ENCODE measurements at places on chromosomes 6 and 20.

- DNase-seq, result no peak
Observed at GRCh38 chr6:166202321-166202733, 34.7 kb upstream of the TBXT start.

DNA sequence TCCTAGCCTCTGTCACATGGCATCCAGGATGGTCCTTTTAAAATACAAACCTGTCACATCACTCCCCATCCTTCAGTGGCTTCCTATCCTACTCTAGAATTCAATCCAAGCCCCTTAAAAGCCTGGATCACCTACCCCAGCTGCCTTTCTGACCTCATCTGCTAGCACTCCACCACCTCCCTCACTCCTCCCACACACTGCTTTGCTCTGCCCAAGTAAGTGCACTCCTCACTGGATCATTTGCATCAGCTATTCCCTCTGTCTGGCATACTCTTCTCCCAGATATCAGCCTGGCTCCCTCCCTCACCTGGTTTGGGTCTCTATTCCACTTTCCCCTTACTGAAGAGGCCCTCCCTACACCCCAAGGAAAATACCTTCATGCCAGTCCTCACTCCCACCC lies 10.5 kb downstream of the C6orf136 start:
- no peak for DNase-seq

GRCh38 chr20:33650753-33651561 lies 11.2 kb upstream of the C20orf144 start:
- DNase-seq, result no peak

DNA sequence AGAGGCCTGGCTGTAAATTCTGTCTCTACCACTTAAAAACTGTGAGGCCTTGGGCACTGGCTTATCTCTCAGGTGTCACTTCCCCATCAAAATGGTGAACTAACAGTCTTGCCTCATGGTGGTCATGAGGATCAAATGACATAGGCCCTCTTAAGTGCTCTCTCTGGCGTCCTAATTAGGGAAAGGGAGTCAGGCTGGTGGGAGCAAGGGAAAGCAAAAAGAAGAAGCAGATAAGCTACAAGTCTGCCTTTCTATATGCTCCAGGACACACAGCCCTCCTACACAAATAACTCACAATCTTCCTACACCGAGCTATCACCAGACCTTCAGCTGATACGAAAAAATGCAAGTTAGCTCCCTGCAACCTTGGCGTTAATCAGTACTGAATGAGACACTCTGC lies 19.5 kb upstream of the SLC22A16 start:
- no peak for DNase-seq

GRCh38 chr6:67497749-67498148 lies 1137.3 kb upstream of the ADGRB3 start:
- no peak for DNase-seq

GRCh38 chr20:21623074-21623780 lies 82.2 kb upstream of the PAX1 start:
- DNase-seq, result no peak

DNA sequence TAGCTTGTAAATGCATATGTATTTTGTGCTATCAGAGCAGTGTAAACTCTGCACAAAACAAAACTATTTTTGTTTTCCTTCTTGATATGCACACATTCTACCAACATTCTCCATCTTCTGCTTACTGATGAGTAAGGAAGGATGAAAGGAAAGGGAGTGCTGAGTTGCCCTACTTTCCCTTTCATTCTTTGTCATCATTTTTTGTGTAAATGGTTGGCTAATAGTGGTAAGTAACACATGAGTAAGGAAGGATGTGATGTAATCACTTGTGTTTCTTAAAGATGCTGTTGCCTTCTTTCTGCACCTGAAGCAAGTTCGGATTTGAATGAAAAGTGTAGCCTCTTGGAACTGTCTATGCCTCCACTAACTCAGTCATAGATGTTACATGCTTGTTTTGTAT lies 4.6 kb upstream of the REV3L start:
- DNase-seq, result peak; percentile 9

DNA sequence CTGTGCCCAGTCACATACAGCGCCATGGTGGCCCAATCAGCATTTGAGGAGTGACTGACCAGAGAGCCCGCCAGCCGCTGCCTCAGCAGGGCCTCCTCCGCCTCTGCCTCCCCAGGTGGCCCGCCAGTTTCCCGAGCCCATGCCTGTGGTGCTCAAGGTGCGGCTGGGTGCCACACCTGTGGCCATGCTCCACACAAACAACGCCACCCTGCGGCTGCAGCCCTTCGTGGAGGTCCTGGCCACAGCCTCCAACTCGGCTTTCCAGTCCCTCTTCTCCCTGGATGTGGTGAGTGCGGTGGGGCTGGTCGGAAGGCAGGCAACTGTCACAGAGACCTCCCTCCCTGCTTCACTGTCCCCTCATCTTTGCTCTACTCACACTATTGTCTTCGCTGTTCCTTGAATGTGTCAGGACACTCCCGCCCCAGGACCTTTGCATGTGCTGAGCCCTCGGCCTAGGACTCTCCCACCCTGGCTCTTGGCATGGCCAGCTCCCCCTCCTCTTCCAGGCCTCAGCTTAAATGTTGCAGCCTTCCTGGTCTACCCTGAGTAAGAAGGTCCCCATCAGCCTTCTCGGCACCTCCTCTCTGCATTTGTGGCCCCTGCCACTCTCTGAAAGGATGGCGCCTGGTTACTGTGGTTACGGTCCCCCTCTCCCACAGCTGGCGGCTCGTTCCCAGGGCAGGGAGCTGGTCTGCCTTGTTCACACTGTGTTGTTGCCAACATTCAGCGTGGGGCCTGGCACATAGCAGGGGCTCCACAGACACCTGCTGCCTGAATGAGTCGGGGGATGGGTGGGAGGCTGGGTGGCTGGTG lies 11.8 kb upstream of the BPIFB6 start:
- DNase-seq, result no peak

DNA sequence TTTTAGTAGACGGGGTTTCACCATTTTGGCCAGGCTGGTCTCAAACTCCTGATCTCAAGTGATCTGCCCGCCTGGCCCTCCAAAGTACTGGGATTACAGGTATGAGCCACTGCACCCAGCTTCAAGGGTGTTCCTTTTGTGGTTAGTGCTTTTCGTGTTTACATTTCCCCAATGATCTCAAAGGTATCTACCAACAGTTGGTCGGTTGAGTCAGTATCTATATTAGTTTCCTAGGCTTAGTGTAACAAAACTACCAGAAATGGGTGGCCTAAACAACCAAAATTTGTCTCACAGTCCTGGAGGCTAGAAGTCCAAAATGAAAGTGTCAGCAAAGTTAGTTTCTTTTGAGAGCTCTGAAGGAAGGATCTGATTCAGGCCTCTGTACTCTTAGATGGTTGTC lies 30.1 kb downstream of the CASP8AP2 start:
- no peak for DNase-seq

DNA sequence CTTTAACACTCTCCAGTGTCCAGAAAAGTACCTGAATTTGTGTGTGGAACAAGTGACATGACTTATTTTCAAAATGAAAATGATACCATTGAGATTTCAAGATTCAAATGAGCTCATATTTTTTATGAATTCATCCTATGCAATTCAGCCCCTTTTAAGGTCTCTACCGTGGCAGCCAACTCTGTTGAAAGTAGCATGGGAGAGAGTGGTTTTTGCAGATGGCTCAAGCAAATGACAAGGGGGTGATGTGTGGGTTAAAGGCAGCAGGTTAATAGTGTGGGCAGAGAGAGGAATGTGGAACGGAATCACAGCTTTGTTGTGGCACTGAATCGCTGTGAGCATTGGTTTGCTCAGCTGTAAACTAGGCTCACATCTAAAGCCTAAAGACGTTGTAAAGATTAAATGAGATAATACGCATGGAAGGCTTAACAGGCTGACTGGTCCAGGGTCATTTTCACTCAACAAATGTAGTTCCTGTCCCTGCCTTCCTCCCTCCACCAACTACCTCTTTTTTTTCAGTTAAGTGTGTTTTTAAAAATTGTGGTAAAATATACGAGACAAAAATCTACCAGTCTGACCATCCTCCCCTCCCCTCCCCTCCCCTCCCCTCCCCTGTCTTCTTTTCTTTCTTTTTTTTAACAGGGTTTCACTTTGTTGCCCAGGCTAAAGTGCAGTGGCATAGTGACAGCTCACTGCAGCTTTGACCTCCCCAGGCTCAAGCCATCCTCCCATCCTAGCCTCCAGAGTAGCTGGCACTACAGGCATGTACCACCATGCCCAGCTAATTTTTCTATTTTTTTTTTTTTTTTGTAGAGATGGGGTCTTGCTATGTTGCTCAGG lies 114.7 kb upstream of the ZNF217 start:
- no peak for DNase-seq

GRCh38 chr20:16284385-16285100 lies 288.7 kb downstream of the KIF16B start:
- no peak for DNase-seq

GRCh38 chr6:100179576-100179975 lies 185.6 kb upstream of the MCHR2 start:
- DNase-seq, result no peak

DNA sequence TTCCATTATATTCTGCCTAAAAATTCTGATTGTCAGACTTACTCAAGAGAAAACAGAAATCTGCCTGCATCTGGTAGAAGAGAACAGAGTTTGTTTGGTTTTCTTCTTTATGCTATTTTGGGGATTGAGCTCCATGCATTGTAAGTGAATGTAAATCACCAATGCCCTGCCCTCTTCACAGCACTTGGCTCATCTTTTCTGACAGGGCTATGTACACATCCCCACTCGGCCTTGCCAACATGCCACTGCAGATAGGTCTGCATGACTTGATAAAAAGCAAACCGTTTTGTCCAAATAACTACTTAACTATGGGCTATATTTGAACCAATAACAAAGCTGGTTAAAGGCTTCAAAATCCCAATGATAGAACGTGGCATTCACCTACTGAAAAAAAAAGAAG lies 117.7 kb downstream of the IBTK start:
- no peak for DNase-seq

GRCh38 chr6:49713346-49713745 lies at the start of gene CRISP2:
Gene CRISP2, minus strand, starts transcription at chr6:49713543. Its CDS starts 4,347 bp downstream, at chr6:49709196.
- DNase-seq, result no peak

- DNase-seq, result no peak
Observed at GRCh38 chr6:113642714-113643406, 214.3 kb upstream of the MARCKS start.

- no peak for DNase-seq
Observed at GRCh38 chr6:129764761-129765407, 54.9 kb upstream of the ARHGAP18 start.

DNA sequence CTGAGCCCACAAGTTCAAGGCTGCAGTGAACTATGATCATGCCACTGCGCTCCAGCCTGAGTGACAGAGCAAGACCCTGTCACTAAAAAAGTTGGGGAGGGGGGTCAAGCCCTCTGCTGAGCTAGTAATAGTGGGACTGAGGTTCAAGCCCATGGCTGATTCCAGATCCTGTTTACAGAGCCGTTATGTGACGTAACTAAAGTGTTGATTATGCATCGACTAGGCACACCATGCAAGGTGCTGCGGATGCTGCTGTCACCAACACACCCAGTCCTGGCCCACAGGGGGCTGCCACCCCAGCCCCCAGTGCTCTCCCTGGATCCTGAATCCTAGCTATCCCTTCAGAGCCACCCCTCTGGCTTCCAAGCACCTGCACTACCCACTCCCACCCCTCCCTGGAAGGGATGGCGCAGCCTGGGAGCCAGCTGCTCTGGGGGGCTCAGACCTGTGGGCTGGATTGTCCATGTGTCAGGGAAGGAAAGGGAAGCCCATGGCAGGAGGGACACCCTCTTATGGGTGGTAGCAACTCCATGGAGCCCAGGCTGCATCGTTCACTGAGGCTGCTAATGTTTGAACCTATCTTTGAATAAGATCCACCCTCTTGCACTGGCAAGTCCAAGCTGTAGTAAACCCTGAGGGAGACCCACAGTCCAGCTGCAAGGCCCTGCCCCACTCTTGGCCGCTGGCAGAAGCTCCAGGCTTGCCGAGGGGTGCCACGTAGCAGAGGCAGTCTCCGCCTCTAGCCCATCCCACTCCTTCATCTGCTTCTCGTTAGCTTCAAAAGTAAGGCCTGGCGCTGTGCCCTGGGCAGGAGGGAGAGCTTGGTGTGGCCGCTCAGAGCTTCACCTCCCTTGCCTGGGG lies 95.0 kb downstream of the SNX5 start:
- no peak for DNase-seq

DNA sequence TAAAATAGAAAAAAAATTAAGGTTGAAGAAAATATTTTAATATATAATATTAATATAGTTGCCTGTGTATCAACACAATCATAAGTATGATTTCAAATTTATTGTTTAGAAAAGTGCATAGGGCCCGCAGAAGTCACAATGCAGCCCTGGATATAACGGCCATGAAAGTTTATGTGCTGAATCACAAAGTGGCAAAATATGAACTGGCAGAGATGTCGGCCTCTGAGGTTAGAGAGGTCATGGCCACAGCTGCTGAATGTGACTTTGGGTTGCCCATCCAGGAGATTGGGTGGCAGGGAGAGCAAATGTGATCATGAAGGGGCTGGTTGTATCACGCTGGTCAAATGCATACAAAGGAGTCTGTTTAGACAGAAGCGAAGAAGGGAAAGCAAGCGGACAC lies 35.7 kb downstream of the COL11A2 start:
- no peak for DNase-seq

GRCh38 chr20:56153926-56154325 lies 94.6 kb upstream of the MC3R start:
- no peak for DNase-seq

DNA sequence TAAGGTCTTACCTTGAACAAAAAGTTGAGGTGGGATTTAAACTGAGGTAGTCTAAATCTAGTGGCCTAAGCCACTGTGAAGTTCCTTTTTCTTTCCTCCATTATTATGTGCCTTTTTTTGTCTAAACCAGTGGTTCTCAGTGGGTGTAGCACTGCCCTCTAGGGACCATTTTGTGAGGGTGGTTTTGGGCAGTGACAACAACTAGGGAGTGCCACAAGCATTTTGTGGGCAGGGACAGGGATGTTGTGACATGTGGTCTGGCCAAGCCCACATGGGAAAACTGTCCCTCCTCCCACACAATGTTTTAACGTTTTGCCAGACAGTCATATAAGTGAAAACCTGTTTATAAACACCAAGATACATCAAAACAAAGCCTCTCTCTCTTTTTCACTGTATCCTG lies 899.4 kb upstream of the FLRT3 start:
- DNase-seq, result no peak

DNA sequence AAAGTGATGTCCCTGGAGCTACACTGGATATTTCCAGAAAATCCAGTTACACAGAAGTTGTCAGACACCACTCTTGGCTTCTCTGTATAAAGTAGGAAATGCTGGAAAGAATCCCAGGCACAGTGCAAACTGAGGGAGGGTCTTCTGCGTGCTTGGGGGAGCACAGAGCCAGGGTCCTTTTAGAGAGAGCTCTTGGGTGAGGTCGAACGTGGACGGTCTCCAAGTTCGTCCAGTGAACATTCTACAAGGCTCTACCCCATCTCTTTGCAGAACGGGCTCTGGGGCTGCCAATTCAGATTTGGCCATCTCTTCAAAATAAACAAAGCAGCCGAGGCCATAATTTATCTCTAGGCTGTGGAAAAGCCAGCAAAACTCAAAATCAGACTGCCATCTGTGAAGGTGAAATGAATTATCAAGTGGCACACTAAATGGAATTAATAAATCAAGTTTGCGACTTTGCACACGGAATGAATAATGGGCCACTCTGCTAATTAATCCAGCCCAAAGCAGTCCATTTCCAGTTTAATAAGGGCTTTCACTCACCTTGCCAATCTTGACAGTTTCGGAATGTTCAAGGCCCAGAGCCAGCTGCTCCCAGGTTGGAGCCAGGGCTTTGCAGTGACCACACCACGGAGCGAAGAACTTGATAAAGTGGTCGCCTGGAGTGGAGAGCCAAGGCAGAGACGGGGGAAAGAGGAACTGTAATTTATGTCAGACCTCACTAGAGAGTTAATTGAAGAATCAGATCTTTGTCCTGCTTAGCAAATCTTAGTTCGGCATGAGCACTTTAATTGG lies 19.3 kb downstream of the TXNDC5 start:
- no peak for DNase-seq
